ENCODE measurements at places on chromosomes 12 and 14.

DNA sequence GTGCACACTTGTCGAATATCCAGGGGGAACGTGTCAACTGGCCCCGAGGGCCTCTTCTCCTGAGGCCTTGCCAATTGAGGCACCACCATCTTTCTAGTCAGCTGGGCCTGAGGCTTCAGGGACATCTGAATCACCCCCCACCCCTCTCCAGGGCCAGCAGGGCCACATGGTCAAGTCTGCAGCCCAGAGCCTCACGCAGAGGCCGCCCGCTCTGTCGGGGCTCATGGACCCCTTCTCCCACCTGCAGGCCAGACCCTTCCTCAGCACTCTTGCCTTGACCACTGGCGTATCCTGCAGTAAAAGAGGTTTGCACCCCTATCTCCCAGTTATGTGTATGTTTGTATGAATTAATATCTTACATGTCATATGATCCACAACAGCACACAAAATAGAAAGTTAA is 182.3 kb downstream of the CALM1 start:
- DNase-seq: no peak

- DNase-seq: no peak
These were observed 183.1 kb downstream of the TMEM121 start for GRCh38 chr14:105709281-105710118.

DNA sequence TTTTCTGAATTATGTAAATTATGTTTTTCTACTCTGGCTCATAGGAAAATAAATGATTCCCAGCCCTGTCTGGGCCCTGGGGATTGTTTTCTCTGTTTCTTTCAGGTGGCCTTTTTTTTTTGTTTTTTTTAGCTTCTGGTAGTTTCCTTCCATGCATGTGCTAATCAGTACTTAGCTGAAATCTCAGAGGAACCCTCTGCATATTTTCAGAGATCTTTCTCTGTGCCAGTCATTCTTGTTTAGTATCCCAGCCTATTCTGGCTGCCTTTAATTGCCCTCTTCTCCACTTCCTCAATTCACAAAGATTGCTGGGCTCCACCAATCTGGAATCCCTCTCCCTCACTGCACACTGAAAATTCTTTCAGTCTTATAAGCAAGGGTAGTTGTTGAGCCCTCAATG is 46.9 kb downstream of the CNOT2 start:
- DNase-seq: no peak

DNA sequence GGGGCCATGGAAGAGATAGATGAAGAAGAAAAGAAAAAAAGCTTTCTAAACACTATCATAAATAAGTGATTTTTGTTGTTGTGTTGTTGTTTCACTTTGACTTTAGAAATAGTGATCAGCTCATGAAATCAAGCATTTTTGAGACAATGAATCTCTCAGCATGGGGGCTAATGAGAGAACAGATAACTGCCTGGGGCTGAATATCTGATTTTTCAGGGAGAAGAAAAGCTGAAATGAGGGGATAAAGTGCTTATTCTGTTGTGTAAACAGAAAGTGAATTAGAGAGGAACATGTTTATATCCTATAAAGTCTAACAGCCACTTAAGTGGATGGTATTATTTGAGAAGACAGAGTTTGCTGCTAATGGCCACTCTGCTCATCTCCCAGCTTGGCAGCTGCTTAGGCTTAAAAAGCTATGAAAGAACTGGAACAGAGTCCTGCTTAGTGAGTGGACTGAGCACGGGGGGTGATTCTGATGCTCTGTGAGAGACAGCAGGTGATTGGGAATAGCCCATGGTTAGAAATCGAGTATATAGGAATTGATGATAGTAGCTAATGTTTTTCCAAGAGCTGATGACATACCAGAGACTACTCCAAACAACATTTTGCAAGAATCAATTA is 646.1 kb upstream of the TMEM132C start:
- DNase-seq: peak; percentile 91

GRCh38 chr12:18562531-18562930 is 175.3 kb downstream of the PLCZ1 start:
- DNase-seq: no peak

- no peak for DNase-seq
These were observed 186.1 kb upstream of the SLC38A2 start for GRCh38 chr12:46558677-46559076.

GRCh38 chr12:121537814-121538698 is 42.8 kb downstream of the KDM2B start:
- DNase-seq: no peak

DNA sequence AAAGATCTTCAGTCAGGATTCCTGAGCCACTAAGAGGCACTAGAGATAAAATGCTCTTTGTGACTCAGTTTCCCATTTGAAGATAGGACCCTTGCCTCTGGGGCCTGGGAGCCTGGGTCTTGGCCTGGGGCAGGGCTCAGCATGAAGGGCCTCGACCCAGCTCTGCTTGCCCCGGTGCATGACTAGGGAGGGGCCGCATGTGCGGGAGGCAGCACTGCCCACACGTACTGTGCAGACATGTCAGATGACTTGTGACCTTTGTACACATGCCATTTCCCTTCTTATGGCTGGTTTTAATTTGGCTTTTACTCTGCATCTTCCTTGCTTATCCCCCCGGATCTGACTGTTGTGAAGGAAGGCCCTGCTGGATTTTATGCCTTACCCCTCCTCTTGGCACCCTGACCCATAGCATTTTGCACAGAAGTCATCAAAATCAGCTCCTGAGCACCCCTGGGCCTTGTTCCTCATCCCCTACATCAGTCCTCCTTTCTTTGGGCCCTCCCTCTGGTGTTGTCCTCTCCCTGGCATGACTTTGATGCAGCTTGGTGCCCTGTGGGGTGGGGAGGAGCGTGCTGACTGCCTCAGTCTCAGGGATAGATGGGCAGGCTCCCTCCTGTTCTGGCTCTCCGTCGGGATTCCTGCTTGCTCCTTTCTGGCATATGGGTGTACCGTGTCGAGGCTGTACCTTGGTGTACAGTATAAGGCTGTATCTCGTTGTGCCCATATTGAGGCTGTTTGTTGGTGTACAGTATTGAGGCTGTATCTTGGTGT is 4.4 kb downstream of the CLSTN3 start:
- no peak for DNase-seq

- no peak for DNase-seq
These were observed 626.6 kb downstream of the DIO2 start for GRCh38 chr14:79584679-79585078.

DNA sequence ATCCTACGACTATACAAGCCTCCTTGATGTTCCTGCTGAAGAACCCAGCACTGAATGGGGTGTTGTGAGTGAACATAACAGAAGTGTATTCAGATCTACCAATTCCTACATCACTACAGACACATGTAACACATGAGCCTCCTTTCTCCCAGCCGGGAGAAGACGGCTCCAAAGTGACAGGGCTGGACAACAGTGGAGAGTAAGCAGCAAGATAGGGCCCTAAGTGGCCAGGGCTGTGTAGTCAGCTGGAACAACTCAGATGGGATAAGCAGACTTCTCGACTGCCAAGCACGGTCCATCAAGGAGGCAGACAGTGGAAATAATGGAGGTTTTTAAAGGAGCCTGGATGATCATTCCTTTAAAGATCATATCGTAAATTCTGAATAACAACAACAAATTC is 73.5 kb downstream of the TTC7B start:
- no peak for DNase-seq

DNA sequence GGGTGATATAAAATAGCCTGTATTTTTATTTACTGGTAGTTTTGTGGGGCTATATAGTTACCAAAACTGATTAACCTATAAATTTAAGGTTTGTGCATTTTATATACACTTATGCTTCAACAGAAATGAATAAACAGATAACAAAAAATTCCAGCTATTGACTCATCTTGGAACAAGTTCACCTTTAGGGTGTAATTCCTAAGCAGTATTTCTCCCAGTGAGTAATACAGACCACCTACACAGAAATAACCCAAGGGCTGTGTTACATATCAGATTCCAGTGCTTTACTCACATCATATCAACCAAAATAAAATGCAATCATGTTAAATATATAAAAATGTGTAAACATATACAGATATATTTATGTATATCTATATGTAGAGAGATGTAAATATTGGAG is 345.6 kb downstream of the ADAMTS20 start:
- DNase-seq: no peak

GRCh38 chr14:104559804-104560585 is 19.6 kb upstream of the C14orf180 start:
- no peak for DNase-seq

DNA sequence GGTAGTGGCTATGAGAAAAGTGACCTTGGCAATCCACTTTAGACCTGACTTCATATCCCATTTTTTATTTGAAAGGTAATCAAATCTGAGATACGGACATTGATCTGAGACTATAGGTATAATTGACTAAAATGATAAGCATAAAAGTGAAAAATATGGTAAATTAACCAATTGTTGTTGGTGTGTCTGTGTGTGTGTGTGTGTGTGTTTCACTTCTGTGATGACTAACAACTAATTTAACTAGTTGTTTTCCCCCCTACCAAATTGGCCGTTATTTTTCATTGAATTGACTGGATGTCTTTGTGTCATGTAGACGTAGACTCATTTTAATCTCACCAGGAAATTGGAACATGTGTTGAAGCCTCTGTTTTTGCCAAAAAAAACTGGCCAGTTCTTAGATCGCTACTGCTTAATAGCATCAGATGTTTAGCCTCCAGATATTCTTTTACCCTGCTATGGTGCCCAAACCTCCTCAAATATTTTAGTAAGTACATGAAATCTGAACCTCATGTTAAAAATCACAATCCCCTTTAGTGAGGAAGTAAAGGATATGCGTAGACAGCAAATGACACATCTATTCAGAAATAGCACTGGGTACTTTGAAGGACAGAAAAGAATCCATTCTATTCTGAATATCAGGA is 395.0 kb downstream of the EGLN3 start:
- DNase-seq: no peak

- no peak for DNase-seq
These were observed at the start of gene ACRBP for GRCh38 chr12:6647083-6647604. ACRBP (minus strand) TSS chr12:6647432; CDS start chr12:6647366, 66 bp downstream.

GRCh38 chr14:105324080-105324778 is 9.7 kb downstream of the PACS2 start:
- no peak for DNase-seq
